ENCODE measurements at places on chromosomes 2 and 18.

DNA sequence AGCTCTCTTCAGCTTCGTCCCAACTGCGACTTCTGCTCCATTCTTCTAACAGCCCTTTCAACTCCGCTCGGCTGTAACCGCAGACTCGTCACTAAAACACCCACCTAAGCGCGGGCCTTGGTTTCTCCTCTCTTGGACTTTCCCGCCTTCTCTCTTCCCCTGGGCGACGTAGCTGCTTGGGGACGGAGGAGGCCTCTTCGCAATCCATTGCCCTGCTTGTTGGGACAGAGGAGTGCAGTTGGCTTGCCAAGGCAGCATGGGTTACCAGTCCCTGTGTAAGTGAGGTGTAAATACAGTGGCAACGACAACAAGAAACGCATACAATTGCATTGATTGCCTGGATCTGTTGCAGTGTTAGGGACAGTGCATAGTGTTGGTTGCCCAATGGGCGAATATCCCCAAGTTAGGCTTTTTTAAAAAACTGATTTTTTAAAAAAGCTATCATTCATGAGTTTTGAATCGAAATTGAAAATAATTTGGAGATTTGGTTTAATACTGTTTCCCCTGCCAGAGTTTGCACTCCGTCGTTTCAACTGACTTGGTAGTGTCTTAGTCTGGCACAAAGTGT, 484 bp upstream of the DARS1 start:
- DNase-seq, result no peak

DNA sequence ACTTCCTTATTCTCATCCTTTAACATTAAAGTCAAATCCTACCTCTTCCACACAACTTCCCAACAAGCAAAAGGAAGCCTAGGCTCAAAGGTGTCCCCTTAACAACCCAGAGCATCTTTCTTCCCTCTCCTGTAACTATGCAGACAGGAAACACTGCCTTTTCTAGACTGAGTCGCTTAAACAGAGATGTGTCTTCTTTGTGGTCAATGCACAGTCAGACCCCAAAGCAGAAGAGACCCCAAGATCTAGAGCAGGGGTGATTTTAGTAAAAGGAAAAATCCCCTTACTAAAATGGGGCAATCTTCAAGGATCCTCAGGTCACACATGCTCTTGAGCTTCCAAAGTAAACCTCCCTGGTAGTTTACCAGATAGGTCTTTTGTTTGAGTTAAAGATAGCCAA, 86.6 kb upstream of the POMC start:
- no peak for DNase-seq

GRCh38 chr2:232420073-232420454, 13.4 kb downstream of the ALPG start:
- no peak for DNase-seq

DNA sequence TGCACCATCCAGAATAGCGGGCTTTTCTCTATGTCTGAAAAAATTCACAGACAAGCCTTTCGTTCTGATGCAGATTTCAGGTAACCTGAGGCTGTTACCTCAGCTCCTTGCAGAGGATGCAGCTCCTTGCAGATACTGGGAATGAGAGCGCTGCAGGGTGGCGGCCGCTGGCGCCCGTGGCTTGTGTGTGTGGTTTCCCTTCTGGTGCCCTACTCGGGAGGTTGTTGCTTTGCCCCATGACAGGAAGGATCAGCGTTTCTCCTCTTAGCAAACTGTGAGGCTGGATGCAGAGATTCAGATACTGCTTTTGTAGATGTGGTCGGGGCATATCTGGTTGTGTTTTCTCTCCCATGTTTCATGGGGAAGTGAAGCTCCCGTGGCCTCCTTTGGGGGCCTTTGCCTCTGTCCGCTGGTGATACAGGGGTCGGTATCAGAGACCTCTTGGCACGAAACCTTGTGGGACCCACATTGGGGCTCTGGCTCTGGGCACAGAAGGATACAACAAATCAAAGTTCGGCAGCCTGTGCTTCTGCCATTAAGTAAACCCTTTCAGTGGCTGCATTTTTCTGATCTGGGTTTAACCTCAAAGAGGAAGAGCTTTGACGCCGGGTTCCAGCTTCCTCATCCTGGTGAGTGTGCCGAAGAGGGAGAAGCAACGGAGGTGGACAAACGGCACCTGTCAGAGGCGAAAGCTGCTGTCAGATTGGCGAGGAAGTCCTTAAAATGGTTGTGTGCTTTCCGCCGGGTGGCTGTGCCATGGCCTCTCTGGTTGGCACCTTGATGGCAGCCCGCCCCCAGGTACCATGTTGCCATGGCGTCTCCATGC, 127.8 kb downstream of the MBP start:
- no peak for DNase-seq

- peak; percentile 33 for DNase-seq
Measured at GRCh38 chr2:14422426-14422825, 210.1 kb upstream of the LRATD1 start.

GRCh38 chr2:86466306-86466705, 25.1 kb downstream of the KDM3A start:
- no peak for DNase-seq

DNA sequence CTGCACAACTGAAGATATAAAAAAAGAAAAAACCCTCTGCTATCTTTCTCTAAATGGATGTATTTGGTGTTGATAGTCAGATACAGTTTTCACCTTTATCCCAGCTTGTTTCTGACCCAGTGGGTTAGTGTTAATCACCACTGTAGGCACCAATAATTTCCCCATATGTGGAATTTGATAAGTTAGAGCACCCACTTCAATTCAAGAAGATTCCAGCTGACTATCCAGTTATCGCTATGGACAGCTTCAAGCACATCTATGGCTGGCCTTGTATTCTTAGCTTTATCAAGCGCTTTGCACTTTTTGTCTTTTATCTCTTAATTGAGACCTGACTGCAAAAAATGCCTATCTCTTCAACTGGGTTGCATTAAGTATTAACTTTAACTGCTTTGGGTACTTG, 200.4 kb downstream of the NR4A2 start:
- DNase-seq, result no peak

GRCh38 chr2:1606421-1607235, 137.7 kb downstream of the PXDN start:
- no peak for DNase-seq

DNA sequence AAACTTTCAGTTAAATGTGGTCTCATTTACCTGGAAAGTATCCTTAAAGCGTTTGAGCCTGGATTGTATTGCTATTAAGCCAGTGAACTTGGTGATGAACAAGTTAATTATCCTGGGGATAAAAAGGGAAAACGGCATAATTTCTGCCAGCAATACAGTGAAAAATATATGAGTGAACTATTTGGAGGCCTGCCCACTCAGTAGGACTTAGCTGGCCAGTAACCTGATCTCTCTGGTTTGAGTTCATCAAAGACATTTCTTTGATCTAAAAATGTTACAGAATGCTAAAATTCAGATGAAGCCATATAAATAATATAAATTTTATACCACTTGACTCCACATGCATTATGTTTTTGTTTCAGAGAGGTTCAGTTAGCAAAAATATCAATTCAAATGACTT, 241.1 kb upstream of the VWC2L start:
- peak; percentile 8 for DNase-seq

- DNase-seq, result no peak
Measured at GRCh38 chr2:12486205-12487118, 230.3 kb upstream of the TRIB2 start.

- peak; percentile 63 for DNase-seq
Measured at GRCh38 chr2:175111200-175111657, 56.8 kb downstream of the ATF2 start.

- no peak for DNase-seq
Measured at GRCh38 chr2:236525411-236525997, 44.1 kb upstream of the ACKR3 start.

GRCh38 chr2:215579809-215580208, 143.9 kb upstream of the FN1 start:
- DNase-seq, result peak; percentile 90

DNA sequence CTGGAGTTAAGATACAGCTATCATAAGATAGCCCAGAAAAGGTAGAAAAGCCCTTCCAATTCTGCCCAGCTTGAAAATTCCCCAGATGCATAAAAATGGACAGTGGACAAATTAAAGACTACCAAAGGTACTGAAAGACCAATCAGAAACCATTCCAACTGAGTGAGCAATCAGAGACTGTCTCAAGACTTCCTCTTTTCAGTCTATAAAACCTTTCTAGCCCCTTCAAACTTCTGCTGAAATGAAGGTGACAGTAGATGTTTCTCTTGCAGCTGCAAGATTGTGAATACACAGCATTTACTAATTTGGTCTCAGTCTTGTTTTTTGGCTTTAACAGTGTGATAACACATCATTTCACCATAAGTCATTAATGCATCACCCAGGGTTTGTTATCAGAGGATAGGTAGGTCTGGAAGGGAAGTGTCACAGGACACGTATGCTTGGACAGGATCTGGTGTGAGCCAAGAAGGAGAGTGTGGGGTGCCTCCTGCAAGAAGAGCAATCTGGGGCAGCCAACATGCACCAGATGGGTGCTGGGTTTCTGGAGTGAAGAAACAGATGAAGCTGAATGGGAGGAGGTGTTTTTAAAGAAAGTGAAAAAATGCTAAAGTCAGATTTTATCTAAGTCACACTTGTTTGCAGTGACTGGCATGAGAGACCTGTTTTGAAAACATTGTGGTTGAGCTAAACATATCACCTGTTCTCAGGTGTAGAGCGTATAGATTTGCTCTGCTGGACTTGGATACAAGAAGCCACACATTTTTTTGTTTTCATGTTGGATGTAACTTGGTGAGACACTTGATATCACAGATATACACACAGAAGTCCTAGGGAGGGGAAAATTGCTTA, 75.3 kb upstream of the DDX18 start:
- DNase-seq, result no peak

DNA sequence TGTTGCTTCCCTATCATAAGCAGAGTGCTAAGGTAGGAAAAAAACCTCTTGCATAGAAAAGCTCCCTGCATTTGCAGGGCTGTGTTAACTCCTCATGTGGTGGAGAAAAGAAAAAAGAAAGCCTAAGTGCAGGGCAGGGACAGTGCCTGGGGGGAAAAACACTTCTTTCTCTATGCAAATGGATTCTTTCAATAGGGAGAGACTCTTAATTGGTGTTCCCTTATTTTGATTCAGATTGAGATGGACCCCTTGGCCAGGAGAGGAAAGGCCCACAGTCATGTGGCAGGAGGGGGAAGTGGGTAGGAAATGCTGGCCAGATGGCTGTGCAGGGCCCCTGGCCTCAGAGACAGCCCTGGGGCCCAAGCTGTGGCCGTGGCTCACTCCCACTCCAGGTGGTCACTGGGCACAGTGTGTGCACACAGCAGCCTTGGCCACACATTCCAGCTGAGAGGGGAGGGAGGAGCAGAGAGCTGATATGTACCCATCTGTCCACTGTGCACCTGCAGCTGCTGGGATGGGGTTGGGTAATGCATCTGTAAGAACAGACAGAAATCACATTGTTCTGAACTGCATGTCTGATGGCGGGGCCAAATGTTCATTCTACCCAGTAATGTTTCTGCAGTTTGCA, 410.4 kb downstream of the DSC3 start:
- no peak for DNase-seq

DNA sequence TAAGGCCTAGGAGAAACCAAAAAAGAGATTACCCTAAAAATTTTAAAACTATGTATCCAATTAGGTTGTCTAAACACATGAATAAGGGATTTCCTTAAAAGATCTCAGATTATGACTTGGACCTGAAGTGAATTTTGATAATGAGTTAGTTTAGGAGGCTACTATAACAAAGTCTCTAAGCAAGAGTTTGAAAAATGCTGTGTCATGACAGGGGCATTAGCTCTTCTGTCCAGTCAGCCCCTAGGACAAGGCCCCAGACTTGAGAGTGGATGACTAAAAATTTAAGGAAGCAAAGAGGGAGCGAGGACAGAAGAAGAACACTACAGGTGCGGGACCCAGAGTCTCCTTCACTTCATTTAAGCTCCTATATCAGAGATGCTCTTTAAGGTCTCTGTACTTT, 135.9 kb downstream of the DTNB start:
- DNase-seq, result no peak

GRCh38 chr2:226991663-226992062, 155.8 kb downstream of the RHBDD1 start:
- no peak for DNase-seq

GRCh38 chr2:149492923-149493322, 94.7 kb downstream of the MMADHC start:
- no peak for DNase-seq

- peak; percentile 30 for DNase-seq
Measured at GRCh38 chr2:27021253-27022049, 11.3 kb upstream of the TMEM214 start.

DNA sequence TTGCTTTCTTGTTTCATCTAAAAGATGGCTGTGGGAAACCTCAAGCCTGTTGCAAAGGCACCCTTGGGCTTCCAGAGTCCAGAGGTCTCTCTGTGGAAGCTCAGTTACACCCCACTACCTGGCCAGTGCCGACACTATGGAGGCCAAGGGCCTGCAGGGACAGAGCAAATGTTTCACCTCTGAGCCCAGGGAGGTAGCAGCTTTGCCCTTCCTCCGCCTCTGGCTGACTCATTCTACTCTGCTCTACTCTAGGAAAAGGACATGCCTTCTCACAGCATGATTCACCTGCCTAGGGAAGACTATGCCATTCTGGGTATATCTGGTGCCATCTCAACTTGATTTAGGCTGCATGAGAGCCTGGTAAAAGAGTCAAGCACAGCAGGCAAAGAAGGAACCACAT, 12.2 kb downstream of the MYOM1 start:
- peak; percentile 33 for DNase-seq

DNA sequence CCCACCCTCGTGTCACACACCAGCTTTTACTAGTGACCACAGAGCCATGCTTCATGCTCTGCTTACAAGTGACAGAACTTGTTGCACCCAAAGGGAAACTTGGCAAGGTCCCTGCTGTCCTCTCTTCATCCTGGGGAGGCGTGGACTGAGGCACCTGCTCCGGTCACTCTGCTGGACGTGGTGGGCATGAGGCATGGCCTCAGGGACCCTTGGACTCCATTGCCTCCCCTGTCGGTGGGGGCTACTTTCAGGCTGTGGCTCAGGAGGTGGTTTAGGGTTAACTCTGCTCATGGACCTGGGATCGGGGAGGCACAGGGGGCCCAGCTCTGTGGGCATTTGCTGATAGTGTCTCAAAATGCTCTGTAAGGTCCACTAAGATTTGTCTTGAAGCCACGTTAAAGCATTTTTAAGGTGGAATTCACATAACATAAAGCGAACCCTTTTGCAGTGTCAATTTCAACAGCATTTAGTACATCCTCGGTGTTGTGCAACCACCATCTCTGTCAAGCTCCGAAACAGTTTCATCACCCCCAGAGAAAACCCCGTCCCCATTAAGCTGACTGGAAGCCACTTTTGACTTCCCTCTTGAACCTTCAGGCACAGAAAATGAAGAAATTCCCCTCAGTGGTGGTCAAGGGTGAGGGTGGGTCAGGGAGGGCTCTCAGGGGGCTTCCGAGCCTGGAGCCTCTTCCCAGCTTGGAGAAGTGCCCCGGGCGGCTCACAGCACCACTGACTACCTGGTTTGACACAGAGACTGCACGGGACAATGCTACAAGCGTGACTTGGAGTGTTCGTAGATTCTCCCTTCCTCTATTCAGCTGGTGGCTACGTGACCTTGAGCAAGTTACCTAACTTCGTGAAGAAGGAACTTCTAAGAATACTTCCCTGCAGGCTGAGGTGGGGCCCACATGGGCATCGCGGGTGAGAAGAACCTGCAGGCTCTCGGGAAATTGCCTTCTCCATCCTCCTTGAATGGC, 100.0 kb upstream of the HDAC4 start:
- DNase-seq, result no peak

Measured in EH (cell line).